ENCODE measurements at places on chromosomes 3 and 15. TPM values are rescaled to one million over a fixed set of nuclear protein-coding genes. Genes with fewer than 3 reads are reported as not detected.

DNA sequence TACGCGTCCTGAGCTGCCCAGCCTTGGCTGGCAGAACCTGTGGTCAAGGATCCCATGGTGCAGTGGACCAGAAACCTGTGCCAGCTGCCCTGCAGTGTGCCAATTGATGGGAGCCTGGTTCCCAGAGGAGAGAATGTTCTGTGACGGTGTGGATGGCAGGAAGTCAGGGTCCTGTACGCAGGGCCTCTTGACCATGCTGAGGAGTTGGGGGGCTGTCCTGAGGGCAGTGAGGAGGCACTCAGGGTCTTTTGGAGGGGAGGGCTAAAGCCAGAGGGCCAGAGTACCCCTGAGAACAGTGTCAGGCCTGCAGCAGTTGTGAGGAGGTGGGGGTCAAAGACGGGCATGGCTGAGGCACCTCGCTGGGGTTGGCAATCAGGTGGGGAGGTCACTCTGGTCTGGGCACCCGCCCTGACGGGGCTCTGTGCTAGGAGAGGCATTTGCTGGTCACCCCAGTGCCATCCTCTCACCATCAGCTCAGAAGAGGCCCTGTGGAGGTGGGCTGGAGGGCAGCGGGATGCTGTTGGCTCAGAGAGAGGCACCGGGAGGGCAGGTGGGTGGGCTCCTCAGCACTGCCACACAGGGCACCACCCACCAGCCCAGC is 61.0 kb downstream of the SCN5A start:
- no peak overlapping the region for H3K4me3 ChIP-seq
- H3K36me3 ChIP-seq: no peaks in the 10 kb centered on the region
- H3K27ac ChIP-seq: no peak overlapping the region

DNA sequence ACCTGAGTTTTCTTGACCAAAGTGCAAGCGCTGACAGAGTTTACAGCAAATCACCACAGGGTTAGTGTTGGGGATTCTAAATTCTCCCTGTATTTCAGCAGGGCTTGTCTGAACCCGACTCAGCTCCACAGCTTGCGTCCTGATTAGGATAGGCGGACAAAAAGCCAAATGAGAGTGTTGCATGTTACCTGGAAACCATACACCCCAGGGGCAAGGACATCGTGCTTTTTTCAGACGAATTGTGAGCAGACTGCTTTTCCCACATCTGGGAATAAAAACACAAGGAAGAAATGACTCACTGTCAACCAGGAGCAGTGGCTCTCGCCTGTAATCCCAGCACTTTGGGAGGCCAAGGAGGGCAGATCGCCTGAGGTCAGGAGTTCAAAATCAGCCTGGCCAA is 3.0 kb downstream of the DZIP1L start:
- peaks cover 10% of the 10 kb centered on the region for H3K36me3 ChIP-seq
- peaks cover 20% of the 10 kb centered on the region for H3K4me1 ChIP-seq
- no peak for DNase-seq
- no peak overlapping the region for H3K27ac ChIP-seq
- H3K27me3 ChIP-seq: no peaks in the 10 kb centered on the region

DNA sequence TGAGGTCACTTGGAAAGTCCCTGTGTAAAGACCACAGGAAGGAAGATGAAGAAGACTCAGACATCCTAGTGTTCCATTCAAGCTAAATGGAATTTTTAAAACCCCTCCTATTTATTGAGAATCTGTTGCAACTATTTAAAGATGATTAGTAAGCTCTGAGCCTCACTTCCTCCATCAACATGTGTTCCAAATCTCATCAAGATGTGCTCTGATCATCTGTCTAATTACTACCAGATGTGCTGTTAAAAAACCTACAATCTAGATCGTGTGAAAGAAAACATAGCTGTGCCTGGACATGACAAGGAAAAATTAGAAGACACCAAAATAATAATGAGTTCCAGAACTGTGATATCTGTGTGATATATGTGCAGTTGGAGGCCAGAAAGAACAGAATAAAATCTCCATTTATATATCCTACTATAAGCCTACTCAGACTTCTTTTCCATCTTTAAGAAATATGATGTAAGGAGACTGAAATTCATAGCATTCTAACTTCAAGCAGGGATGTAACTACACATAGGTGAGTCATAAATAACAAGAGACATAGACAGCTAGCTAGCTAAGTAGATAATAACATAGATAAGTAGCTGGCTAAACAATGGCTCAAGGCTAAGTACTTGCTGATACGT is 7.8 kb downstream of the XPC start:
- peaks cover 30% of the 10 kb centered on the region for H3K4me1 ChIP-seq
- DNase-seq: no peak
- no peak overlapping the region for H3K4me3 ChIP-seq
- no peaks in the 10 kb centered on the region for H3K27me3 ChIP-seq

GRCh38 chr15:40330368-40330836 is 6.9 kb downstream of the INAFM2 start:
- peak overlapping the region; percentile 55 for H3K27ac ChIP-seq
- peaks cover 28% of the 10 kb centered on the region for H3K36me3 ChIP-seq
- DNase-seq: peak; percentile 31
- H3K27me3 ChIP-seq: no peaks in the 10 kb centered on the region
- no peak overlapping the region for H3K4me3 ChIP-seq
- H3K4me1 ChIP-seq: peaks cover 65% of the 10 kb centered on the region

DNA sequence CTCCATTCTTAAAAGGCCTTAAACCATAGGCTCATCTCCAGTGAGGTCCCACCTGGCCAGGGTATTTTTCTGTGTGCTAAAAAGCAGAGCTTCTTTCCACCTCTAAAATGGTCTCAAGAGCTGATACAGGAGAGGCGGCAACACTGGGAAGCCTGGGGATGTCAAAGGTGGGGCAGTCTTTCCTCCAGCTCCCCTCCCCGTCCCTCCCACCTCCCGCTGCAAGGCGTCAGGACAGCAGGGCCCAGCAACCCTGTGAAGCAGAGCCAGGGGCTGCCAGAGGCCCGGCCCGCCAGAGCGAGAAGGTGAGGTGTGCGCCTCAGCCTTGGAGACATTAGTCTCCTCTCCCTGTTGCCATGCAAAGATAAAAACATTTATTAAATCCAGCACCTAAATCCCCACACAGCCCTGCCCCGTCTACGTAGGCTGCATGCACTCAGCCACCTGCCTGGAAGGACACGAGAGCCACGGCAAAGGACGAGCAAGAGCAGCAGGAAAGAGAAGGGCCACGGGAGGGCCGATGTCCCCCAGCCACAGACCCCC is 75.6 kb downstream of the FAM174B start:
- no peaks in the 10 kb centered on the region for H3K36me3 ChIP-seq
- no peak overlapping the region for H3K4me3 ChIP-seq
- no peak for DNase-seq
- no peak overlapping the region for H3K27ac ChIP-seq

DNA sequence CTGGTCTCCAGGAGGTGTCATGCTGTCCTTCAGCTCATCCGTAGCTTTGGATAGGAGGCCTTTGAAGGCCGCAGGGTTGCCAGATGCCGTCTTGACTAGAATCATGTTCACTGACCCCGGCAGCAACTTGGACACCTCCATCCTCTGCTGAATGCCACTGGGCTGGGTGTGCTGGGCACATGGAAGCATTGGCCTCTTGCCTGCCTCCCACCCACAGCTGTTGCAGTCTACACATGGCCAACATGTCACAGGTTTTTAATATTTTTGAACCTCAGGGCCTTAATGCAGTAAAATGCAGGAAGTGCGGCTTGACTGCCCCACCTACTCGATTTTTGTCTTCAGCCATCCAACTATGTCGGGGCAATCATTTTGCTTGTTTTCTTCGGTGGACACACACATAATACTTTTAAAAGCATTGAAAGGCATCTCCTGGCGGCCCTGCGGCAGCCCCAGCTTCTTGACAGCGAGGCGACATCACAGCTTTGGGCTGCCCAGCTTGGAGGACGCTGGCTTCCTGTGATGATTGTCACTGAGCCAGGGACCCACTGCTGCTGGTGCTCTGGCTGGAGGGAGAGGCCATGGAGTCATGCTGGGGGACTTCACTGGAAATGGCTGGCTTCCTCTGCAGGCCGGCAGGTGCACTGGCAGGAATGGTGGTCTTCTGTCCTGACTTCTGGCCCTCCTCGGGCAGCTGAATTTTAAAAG is 31.6 kb upstream of the ACAD9 start:
- DNase-seq: no peak
- H3K4me3 ChIP-seq: no peak overlapping the region
- peaks cover 11% of the 10 kb centered on the region for H3K4me1 ChIP-seq
- no peaks in the 10 kb centered on the region for H3K36me3 ChIP-seq

DNA sequence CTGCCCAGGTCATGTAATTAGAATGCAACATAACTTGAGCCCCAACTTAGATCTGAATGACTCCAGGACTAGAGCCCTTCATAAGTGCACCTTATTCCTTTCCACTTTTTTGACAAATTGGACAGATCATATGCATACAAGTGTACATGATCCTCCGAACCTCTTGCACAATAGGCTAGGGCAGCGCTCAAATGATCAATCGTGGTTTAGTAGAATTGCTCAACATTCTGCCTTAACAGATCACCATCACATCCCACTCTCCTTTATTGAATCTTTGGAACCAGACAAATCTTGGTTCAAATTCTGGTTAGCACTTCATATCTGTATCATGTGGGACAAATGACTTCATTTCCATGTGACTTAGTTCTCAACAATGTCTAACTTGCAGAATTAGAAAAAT is 106.8 kb upstream of the CDIN1 start:
- peaks cover 19% of the 10 kb centered on the region for H3K4me1 ChIP-seq
- DNase-seq: no peak
- H3K27ac ChIP-seq: no peak overlapping the region
- no peak overlapping the region for H3K4me3 ChIP-seq

GRCh38 chr15:86556396-86557017 is 476.8 kb downstream of the AGBL1 start:
- no peaks in the 10 kb centered on the region for H3K36me3 ChIP-seq
- no peaks in the 10 kb centered on the region for H3K4me1 ChIP-seq
- DNase-seq: no peak
- H3K27ac ChIP-seq: no peak overlapping the region

GRCh38 chr3:114119776-114120175 is 59.1 kb downstream of the DRD3 start:
- H3K27me3 ChIP-seq: no peaks in the 10 kb centered on the region
- H3K36me3 ChIP-seq: no peaks in the 10 kb centered on the region
- H3K4me3 ChIP-seq: no peak overlapping the region
- DNase-seq: no peak

GRCh38 chr15:36271048-36271447 is 308.4 kb upstream of the CDIN1 start:
- peaks cover 7% of the 10 kb centered on the region for H3K27me3 ChIP-seq
- no peaks in the 10 kb centered on the region for H3K4me1 ChIP-seq

GRCh38 chr15:58374147-58374546 is 57.6 kb upstream of the LIPC start:
- H3K4me1 ChIP-seq: peaks cover 13% of the 10 kb centered on the region
- no peaks in the 10 kb centered on the region for H3K27me3 ChIP-seq
- DNase-seq: no peak
- no peaks in the 10 kb centered on the region for H3K36me3 ChIP-seq
- H3K4me3 ChIP-seq: no peak overlapping the region

GRCh38 chr3:177522051-177522450 is 324.8 kb upstream of the TBL1XR1 start:
- H3K4me1 ChIP-seq: peaks cover 21% of the 10 kb centered on the region
- no peak for DNase-seq
- H3K27me3 ChIP-seq: no peaks in the 10 kb centered on the region
- no peak overlapping the region for H3K4me3 ChIP-seq
- no peaks in the 10 kb centered on the region for H3K36me3 ChIP-seq
- H3K27ac ChIP-seq: no peak overlapping the region

- no peaks in the 10 kb centered on the region for H3K27me3 ChIP-seq
- no peak for DNase-seq
- peak overlapping the region; percentile 32 for H3K27ac ChIP-seq
- peaks cover 12% of the 10 kb centered on the region for H3K4me1 ChIP-seq
Measured at GRCh38 chr15:58738046-58738707, 11.3 kb downstream of the ADAM10 start.

DNA sequence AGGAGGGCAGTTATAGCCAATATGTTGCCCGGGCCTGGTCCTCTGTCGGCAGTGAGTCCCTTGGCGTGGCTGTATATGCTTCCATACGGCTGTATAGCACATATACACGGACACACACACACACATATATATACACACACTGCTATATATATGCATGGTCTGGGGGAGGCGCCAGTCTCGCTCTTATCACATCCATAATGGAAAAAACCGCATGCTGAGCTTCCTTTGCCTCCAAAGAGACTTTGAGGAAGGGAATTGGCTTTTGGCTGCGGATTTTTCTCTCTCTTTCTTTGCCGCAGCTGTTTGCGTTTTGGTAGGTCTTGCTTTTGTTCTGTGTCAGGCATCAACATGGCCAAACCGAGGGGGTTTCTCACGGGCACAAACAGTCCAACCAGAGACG is 11.3 kb upstream of the TMEM115 start:
- H3K27ac ChIP-seq: no peak overlapping the region
- no peaks in the 10 kb centered on the region for H3K4me1 ChIP-seq
- no peak for DNase-seq
- no peak overlapping the region for H3K4me3 ChIP-seq
- no peaks in the 10 kb centered on the region for H3K36me3 ChIP-seq

GRCh38 chr3:52490939-52491526 is 4.1 kb upstream of the STAB1 start:
- DNase-seq: peak; percentile 90
- H3K4me3 ChIP-seq: no peak overlapping the region
- H3K27ac ChIP-seq: no peak overlapping the region
- no peaks in the 10 kb centered on the region for H3K27me3 ChIP-seq
- peaks cover 5% of the 10 kb centered on the region for H3K4me1 ChIP-seq

GRCh38 chr3:179897231-179897630 is 139.5 kb downstream of the PEX5L start:
- H3K4me3 ChIP-seq: no peak overlapping the region
- no peak for DNase-seq
- peaks cover 12% of the 10 kb centered on the region for H3K27me3 ChIP-seq
- H3K36me3 ChIP-seq: no peaks in the 10 kb centered on the region
- H3K27ac ChIP-seq: no peak overlapping the region

Gene C3orf49
- total RNA-seq: not detected

Gene NECTIN3
- 52.5 TPM for total RNA-seq

Gene FAM219B
- 36.6 TPM for total RNA-seq

Gene CSTA
- total RNA-seq: 18.1 TPM

Gene MME
- 102 TPM for total RNA-seq

Gene RGMA
- 2.5 TPM for total RNA-seq

Gene STRIT1
- not detected for total RNA-seq

Gene DAPK2
- total RNA-seq: 23.5 TPM

Gene ANKUB1
- not detected for total RNA-seq
